ENCODE measurements at places on chromosomes 12 and 14.
A peak's percentile ranks its signal among the peaks of the same experiment; 100 is the strongest.

DNA sequence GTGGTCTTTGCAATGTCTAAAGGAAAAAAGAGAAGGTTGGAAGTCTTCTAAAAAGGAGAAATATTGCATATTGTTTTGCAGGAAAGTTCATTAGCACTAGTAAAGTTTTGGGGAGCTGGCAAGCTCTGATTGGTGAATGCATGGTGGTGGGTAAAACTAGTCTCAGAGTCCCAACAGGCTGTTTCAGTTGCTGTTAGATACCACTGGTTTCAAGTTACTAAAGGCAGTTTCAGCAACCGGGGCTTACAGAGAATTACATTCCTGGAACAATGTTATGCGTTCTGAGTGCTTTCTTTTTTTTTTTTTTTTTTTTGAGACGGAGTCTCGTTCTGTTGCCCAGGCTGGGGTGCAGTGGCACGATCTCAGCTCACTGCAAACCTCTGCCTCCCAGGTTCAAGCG, 208.2 kb downstream of the EPS8 start:
- no peak for DNase-seq

- no peak for DNase-seq
These were observed 2.7 kb upstream of the FAM222A start for GRCh38 chr12:109710747-109711595.

DNA sequence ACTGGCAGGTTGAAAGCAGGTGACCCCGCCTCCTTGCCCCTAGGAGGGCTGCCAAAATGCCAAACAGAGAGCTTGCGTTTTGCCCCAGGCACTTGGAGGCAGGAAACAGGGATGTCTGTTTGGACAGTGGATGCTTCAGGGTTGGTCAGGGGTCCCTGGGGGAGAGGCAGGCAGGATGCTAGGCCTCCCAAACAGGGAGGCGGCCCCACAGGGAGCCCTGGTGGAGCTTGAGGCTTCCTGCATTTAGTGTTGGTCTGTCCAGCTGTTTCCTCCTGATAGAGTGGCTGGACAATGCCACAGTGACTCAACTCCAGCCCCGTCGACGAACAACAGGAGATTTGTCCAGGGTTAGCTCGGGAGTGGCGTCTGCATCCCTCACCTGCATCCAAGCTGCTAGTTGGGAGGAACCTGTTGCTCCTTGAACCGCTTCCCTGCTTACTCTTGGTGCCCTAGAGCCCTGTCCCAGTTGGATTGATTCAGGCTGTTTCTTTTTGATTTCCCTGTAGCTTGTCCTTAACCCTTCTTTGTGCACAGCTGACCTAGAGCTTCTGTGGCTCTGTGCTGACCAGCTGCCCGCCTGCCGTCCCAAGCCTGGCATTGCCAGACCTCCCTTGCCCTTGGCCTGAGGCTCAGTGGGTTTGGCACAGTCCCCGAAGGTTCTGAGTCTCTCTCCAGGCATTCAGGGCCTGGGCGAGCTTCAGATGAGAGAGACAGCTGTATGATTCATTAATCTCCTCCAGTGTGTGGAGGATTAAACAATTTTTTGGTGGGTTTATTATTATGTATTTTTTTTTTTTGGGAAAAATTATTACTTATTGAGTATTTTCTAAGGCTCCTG, 45.9 kb downstream of the TSPAN9 start:
- DNase-seq: no peak

DNA sequence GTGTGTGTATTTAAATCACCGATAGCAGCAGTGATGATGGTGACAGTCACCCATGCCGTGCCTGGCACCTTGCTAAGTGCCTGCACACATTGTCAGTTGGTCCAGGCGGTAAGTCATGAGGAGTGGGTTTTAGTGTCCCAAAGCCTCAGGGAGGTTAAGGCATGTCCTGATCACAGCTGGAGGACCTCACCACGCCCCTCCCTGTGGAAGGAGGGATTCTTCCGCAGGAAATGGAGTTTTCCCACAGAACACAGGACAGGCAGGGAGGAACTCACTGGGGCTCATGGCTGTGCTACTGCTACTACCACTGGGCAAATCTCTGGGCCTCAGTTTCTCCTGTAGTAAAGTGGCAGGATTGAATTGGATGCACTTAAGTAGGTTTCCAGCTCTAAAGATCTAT, 142.3 kb downstream of the CACNA1C start:
- DNase-seq: no peak

DNA sequence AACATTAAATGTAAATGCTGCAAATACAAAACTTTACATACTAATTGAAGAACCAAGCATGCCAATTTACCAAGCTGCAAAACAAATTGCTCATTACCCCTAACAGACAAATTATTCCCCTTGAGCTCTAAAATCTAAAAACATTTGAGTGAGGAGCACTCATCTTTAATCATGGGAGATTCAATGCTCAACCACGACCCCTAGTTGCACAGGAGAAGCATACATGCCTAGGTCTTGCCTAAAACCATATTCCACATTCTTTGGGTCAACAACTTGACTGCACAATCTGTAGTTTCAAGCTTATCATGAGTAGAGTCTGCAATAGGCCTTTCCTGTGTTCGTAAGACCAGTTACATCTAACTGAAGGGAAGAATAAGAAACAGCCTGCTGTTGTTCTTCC, 69.7 kb downstream of the MGAT4C start:
- no peak for DNase-seq

DNA sequence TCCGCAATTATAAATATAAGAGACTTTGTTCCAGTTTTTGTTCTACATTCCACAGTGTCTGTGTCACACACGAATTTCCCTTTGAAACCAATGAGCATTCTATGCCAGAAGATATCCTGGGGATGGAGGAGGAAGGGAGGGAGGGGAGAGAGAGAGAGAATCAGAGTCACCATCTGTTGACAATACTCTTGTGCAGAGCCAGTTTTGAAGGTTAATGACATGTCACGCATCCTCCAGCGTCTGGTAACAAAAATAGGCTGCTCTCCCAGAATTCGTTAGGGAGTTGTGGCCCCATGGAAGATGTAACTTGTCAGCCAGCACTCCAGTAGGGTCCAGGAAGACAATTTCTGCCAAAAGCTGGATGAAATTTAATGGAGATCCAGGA, 213.5 kb upstream of the KRR1 start:
- no peak for DNase-seq

DNA sequence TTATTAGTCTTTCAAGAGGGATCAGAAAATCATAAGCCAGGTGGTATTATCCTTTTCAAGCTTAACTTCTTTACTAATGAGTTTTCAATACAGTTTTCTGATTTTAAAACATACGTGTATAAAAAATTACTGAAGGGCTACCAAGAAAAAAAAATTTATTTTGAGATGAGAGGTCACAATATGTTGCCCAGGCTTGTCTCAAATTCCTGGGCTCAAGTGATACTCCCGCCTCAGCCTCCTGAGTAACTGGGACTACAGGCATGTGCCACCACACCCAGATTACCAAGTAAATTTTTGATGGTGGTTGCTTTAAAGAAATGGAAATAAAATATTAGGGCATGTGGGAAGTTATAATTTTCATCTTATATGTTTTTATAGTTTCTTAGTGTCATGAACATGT, 26.7 kb downstream of the ST8SIA1 start:
- no peak for DNase-seq

DNA sequence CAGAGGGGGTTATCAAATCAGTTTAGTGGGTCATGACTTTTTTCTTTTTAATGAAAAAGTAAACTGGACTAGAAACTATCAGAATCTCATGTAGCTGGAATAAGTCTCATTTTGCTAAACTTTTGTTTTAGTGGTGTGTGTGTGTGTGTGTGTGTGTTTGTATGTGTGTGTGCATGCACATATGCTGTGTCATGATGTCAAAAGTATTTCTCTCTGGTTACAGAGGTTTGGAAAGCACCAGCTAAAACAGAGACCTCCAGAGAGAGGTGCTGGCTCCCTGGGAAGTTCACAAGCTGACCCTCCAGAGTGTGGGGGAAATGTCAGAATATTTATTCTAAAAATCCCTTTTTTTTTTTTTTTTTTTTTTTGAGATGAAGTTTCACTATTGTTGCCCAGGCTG, 114.7 kb downstream of the LGMN start:
- DNase-seq: no peak

- DNase-seq: no peak
These were observed 120.1 kb downstream of the BICD1 start for GRCh38 chr12:32226768-32227167.

GRCh38 chr12:53287741-53288216, 7.6 kb upstream of the PFDN5 start:
- peak; percentile 74 for DNase-seq

DNA sequence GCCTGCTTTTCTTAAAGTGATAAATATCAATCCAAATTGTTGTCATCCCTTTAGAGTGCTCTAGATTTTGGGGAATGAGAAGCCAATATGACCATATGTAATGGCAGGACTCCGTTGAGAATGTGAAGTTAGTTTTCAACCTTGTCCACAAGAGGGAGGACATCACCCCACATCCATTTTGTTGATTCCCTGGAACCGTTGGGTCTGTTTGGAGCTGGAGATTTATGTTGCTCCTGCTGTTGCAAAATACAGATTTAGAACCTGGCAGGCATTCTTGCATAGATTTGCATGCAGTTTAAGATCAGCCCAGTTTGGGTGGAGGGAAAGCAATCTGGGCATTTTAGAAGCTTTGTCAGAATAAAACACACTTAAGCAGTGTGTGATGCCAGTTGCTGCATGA, 620.1 kb downstream of the NRXN3 start:
- DNase-seq: no peak

DNA sequence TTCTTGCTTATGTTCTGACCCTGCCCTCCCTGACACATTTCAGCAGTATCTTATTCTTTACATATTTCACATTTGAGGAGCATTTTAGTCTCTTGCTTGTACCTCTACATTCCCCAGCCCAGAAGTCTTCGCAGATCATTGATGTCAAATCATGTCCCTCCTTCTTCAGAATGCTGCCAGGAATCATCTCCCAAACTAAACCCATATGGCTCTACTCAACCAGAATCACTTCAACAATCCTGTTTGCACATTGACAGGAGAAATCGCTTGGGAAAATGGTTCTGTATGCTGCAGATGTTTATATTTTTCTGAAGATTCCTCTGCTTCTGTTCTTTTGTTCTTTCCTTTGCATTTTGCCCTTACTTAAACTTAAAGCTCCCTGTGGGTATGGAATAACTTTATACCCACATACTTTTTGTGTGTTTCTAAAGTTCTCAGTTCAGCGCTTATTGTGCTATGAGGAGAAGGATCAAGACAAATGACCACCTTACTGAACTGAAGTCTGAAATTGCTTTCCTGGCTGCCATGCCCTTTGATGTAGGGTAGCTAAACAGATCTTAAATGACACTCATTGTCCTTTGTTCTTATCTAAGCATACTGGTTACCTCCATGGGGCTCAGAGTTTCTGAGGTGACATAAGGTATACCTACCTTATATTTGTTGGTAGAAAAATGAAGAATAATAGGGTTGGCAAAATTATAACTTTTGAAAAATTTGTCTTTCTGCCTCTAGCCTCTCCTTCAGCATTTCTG, 134.6 kb downstream of the SLC25A21 start:
- DNase-seq: no peak

DNA sequence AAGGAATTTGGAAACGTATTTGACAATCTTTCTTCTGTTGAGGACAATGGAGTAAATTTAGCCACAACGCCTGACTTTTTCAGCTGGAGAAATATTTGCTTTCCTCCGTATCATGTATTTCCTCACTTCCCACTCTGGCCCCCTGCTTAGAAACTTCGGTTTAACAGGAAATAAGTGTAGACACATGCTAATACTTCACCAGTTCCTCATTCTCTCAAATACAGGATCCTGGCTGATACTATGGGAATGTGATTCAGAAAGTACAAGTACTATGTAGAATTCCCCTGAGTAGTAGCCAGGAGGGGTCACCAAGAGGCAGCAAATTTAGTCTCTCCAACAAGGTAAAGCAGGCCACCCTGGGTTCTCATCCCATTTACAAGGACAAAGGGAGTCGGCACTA, 58.0 kb downstream of the FAR2 start:
- no peak for DNase-seq

Measured in stimulated activated CD8-positive, alpha-beta memory T cell treated with anti-CD3 and anti-CD28 coated beads, Interleukin-4, amount 100 ng/mL, for 48 hours (primary cell).